ENCODE measurements at places on chromosomes 2 and 18.

DNA sequence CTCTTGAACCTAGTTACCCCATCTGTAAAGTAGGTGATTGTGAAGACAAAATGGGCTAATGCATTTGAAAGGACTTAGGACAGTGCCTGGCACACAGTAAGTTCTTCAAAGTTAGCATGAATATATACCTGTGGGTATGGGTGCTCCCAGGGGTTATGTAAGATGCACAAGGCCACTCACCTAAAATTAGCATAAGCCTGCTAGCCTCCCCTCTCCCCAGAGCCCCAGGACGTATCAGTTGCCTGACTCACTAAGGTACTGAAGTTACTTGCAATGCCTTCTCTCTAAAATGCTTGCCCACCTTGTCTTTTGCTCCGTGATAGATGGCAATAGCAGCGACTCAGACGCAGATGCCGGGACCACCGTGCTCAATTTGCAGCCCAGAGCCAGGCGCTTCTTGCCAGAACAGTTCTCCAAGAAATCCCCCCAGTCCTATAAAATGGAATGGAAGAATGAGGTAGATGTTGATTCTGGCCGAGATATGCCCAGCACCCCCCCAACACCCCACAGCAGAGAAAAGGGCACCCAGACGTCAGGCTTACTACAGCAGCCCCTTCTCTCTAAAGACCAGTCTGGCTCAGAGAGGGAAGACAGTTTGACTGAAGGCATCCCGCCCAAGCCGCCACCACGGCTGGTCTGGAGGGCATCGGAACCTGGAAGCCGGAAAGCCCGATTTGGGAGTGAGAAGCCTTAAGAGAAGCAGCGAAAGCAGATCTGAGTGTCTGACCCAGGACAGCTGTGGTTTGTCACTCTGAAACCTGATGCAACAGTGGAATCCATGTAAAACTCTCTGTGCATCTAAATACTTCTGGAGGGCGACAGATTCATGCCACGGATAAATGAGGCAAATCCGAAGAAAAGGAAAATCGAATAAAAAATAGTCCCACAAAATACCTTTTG, 53.8 kb upstream of the TMEM182 start:
- no peak for DNase-seq

DNA sequence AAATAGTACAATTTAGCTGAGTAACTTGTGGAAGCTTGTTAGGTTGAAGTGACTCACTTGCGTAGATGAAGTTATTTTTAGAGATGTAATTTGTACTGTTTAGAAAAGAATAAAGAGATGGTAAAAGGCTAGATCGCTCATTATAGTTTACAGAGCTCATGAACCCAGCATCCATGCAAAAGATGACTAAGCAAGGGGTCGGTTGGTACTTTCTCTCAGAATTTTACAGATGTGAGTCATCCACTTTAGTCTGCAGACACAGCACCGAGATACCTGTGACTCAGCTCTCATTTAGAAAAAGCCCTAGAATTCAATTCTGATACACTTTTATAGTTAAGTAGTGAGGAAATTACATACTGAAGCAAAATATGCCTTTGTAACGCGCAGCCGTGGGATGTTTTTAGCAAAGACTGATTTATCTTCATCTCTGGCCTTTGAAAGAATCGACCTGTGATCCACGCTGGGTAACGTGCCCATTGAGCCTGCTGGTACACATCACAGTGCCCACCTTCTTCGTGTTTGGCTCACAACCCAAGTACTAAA, 116.5 kb upstream of the FOSL2 start:
- DNase-seq, result peak; percentile 66

GRCh38 chr2:111957872-111958354, 59.5 kb downstream of the MERTK start:
- DNase-seq, result no peak

DNA sequence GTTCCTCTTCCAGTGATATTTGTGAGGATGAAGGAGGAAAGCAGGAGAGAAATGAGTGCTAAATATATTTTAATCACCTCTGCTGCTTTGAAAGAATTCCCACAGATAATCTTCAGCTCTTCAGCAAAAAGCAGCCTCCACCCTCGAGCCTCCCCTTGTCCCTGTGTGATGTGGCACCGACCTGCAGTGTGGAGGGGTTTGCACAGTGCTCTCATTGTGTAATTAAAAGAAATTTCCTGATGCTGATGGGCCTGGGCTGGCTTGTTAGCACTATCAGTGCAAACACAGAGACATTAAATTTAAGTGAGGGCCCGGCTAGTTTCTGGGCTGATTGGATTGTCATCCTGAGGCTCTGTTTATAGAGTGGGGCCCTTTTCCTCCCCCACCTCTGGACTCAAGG, 53.4 kb downstream of the KIF5C start:
- no peak for DNase-seq

DNA sequence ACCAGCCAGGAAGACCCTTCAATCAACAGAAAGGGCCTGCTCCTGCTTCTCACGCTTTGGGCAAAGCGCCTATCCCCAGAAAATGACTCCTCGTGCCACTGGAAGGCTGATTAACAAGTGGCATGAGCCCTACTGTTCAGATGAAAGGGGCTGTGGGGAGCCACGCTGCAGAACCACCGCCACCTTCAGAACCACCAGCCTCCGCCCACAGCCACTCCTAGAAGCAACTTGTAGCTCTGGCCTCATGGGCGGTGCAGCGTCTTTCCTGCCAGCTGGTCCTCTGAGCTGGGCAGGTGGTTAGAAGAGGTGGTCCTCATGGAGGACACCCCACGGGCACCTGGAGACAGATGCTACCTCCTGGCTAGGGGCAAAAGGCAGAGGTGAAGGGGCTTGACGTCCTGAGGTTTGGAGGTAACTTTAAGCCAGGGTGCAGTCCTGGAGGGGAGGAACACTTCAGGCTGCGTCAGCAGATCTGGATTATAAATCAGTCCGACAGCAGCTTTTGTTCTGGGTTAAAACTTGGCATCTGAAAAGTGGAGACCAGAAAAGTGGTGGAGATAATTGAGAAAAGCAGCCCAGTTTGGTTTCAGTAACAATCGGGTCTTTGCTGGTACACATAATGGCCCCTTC, 861 bp upstream of the SEMA4C start:
- DNase-seq, result peak; percentile 63
